Cerebellum (tissue), 4 donors: ENCODE measurements at places on chromosomes 6 and 20.

DNA sequence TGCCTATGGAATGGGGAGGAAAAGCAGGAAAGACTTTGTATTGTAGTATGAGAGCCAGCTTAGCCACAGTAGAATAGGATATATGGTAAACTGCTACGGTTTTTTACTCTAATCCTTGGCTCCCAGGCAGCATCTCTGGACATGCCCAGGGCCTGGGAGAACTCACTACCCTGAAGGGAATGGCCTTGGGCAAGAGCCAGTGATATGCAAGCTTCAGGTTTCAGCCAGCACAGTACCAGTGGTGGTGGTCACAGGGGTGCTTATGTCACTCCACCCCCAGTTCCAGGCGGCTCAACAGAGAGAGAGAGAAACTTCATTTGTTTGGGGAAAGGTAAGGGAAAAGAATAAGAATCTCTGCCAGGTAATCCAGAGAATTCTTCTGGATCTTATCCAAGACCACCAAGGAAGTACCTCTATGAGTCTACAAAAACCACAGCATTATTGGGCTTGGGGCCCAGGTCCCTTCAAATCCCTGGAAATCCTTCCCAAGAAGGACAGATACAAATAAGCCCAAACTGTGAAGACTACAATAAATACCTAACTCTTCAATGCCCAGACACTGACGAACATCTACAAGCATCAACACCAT, 121.2 kb downstream of the THBS2 start:
- no peak for DNase-seq

- no peak for DNase-seq
Measured at GRCh38 chr6:92380803-92381601, 1038.4 kb downstream of the EPHA7 start.

- no peak for DNase-seq
Measured at GRCh38 chr6:111734068-111735061, 128.7 kb upstream of the TRAF3IP2 start.

- no peak for DNase-seq
Measured at GRCh38 chr6:117272891-117273290, 7.5 kb downstream of the VGLL2 start.

- no peak for DNase-seq
Measured at GRCh38 chr6:9675122-9675521, 739.8 kb downstream of the TFAP2A start.

DNA sequence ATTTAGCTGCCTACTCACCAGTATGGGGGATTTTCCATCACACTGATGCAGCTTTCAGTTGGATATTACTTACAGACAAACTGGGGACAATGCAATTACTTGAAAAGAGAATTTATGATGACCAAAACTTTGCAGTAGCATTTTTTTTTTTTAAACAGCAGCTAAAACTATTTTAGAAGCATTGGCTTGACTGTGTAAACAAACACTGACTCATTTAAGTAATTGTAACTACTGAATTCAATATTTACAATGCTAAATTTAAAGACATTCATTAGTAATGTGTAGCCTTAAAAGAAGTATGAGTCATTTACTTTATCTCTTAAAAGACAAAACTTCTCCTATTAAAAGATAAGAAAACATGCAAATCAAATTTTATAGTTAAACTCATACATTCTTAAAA, 295.9 kb upstream of the FERMT1 start:
- no peak for DNase-seq

- DNase-seq, result no peak
Measured at GRCh38 chr6:35072698-35073055, 68.5 kb downstream of the TCP11 start.

GRCh38 chr6:40912158-40912946, 126.7 kb downstream of the UNC5CL start:
- DNase-seq, result no peak

GRCh38 chr20:45350217-45350616, 2.0 kb upstream of the SDC4 start:
- DNase-seq, result no peak

DNA sequence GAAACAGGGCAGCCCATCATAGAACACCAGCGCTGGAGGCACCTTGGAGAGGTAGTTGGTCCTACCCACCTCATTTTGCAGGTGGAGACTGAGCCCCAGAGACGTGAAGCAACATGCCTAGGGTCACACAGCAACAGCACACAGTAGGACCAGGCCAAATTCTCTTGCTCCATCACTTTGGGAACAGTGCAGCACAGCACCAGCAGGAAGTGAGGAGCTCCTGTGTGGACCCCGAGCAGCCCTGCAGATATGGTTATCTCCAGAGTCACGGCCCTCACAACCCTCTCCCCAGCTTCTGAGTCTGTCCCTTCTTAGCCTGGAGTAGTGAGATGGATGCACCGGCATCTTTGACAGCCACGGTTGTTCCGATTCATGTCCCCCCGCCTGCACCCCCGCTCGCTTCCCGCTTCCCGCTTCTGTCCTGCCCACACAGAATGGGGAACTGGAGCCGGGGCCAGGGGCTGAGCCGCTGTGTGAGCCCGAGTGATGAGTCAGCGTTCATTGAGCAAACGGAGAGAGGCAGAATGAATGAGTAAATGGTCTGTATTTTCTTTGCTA, 72.6 kb upstream of the DUSP22 start:
- DNase-seq, result no peak

GRCh38 chr20:55070001-55070400, 594.6 kb downstream of the DOK5 start:
- DNase-seq, result no peak

DNA sequence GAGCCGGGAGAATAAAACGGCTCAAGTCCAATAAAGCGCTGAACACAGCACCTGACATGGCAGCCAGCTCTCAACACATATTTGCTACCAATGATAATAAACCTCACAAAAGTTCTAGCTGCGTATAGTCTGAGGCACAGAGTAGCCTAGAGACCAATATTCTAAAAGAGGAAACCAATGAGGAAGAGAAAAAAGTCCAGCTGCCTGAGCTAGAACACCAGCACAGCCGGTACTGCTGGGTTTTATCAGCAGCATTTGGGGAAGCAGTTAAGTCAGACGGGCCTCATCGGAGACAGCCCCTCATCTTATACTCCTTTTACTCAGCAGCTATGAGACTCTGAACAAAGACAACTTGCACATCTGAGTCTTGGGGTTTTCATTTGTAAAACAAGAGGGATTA, 2.4 kb upstream of the RTF2 start:
- DNase-seq, result no peak

DNA sequence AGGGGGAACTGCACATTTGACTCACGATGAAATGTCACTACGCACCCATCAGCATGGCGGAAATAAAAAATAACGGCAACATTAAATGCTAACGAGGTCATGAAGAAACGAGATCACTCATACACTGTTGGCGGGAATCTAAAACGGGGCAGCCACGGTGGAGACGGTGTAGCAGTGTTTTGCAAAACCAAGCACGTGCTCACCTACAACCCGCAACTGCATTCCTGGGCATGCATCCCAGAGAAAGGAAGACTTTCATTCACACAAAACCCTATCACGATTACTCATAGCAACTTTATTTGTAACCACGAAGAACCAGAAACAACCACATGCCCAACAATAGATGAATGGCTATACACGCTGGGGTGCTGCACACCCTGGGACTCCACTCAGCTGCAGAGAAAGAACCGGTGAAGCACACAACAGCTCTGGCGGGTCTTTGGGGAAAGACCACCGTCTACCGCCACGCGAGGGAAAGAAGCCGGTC, 77.0 kb downstream of the YTHDF1 start:
- DNase-seq, result no peak

DNA sequence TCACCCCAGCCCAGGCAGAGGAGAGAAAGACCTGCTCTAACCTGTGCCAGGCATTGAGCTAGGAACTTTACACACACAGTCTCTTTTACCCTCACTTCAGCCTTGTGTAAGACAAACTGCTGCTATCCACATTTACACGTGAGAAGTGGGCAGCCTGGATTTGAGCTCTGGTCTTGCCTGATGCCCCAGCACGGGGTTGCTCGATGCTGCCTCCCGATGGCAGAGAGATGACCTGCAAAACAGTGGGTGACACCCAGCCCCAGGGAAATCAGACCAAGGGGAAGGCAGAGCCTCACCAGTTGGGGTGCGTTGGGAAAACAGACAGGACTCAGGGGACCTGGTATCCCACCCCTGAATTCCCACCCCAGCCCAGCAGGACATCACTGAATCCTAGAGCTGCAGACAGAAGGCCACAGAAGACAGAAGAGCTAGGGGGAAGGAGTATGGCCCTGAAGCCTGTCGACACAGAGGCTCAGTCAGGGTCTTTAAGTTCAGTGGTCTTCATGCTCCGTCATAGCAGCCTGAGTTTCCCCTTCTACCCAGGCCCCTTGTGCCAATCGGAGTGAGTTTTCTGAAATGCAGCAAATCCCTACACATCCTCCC, 990 bp downstream of the BPI start:
- DNase-seq, result no peak

GRCh38 chr6:121694389-121694788, 258.9 kb downstream of the GJA1 start:
- DNase-seq, result no peak

GRCh38 chr6:119035459-119035858, 43.0 kb downstream of the FAM184A start:
- DNase-seq, result no peak

- DNase-seq, result no peak
Measured at GRCh38 chr6:39102071-39102820, 12.7 kb downstream of the SAYSD1 start.

DNA sequence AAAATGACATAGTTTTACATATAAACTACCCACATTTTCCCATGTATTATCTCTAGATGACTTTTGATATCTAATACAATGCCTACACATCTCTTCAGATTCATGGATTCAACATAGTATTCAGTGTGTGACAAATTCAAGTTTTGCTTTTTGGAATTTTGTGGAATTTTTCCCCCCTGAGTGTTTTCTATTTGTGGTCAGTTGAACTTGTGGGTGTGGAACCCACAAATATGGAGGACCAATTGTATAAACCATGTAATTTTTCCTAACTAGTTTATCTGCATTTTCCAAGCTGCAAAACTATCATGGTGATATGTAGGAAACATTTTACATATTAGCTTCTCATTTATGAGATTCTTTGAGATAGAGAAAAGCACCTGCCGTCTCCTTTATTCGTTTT, 374.3 kb upstream of the SOX4 start:
- no peak for DNase-seq

DNA sequence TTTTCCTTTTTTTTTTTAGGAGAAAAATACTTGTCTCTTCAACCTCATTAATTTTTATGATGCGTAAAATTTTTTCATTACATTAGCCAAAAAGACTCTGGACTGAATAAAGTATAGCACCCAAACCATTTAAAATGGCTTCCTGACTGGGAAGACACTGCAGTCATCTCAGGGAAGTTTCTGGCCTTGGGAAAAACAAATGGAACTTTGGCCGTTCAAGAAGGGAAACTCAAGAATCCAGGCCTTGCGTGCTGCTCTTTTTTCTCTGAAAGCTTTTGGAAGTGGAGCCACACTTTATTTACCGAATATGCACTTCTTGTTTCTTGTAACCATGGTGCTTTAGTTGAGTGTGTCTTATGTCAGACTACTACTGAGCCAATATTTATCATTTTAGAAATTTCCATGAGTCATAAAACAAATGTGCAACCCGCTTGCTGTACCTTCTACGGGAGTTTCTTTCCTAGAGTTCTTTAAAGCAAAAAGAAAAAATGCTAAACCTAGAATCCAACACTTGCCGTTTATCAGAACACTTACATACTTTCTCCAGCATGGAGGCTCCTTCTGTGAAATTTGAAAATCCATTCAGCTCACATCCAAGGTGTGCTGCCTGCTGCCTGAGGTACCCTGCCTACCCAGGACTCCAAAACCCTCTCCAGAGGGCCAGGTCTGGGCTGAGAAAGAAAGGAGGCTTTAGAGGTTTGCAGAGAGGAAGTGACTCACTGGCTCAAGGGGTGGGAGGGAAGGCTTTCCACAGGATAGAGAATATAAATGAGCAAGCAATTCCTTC, 11.5 kb upstream of the DSTN start:
- no peak for DNase-seq

- DNase-seq, result no peak
Measured at GRCh38 chr6:105875974-105876640, 210.0 kb upstream of the PRDM1 start.

DNA sequence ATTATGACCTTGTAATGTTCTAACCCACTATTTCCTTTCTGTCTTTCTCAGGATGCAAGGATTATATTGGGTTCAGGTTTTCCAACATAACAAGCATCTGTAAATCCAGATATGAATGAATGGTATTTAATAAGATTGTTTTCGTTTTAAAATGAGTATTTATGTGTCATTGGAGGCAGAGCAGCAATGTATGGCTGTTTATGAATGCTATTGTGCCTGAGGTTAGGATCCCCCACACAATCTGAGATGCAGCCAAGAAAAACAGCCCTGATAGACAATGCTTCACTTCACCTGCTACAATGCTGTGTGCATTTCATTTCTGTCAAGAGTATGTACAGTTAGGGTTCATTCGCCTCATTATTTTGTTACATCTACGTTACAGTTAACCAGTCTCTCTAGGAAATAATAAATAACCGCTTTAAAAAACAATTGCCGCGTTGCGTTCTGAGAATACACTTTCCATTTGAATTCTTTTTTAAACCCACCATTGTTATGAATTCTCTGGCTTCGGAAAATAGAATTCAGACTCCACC, 19.6 kb downstream of the TFAP2A start:
- DNase-seq, result no peak

GRCh38 chr20:49445176-49445575, 37.3 kb downstream of the KCNB1 start:
- DNase-seq, result no peak

DNA sequence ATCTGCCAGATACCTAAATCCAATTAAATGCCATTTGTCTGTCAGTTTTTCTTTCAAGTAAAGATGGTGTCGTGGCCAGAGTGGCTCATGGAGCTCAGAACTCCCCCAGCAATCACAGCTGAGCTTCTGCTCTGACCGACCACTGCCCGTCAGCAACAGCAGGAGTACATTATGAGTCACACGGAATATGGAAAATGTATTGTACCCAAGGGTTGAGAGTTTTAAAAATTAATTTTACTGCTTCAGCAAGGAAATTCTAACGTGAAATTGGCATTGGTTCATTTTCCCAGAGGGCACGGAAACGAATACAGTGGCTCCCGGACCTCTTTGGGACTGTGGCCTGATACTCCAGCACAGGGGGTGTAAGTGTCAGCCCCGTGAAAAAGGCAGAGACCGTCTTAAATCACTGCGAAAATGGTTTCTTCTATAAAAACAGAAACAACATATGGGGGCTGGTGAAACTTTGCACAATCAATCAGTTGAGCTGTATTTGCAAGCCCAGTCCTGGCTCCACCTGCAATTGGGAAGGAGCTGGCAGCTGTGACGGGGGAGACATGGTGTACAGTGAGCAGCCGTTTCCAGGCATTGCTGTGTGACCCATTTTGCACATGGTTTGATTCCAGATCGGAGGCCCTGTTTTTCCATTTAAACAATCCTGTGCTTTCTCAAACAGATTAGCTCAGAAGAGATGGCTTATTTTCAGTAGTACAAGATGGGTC, 12.8 kb downstream of the NPEPL1 start:
- DNase-seq, result no peak

DNA sequence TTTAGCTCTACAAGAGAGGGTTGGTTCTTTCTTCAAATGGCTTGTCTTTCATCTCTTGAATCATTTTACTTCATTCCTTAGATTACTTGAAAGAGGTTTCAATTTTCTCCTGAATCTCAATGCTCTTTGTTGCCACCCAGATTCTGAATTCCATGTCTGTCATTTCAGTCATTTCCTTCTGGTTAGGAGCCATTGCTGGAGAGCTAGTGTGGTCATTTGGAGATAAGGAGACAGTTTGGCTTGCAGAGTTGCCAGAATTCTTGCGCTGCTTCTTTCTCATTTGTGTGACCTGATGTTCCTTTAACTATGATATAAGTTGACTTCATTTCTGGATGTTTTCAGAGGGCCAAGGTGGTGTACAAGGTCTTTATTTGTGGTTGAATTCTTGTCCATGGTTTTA, 157.8 kb downstream of the SLC22A3 start:
- DNase-seq, result no peak
